Left lobe of liver (tissue), 2 donors: ENCODE measurements at places on chromosomes 2 and 18.

DNA sequence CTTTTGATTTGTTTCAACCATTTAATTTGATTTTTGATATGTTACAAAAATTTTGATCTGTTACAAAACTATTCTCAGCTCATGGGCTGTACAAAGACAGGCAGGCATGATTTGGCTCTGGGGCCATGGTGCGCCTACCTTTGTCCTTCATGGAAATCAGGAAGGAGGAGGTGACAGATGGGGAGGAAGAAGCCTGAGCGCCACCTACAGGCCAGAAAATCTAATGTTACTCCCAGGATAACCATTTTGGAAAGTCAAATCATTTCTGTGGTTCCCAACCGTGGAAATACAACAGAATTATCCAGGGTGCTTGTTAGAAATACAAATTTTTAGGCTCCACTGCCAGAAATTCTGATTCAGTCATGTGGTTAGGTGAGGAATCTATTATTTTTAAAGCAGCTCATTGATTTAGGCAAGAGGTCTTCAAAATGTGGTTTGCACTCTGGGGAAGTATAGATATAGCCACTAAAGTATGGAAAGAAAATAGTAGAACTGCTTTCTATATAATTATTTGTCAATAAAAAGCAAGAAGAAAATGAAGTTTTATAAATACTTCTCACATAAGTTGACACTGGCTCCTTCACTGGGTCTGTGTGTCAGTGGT lies 93.9 kb downstream of the EVA1A start:
- no peak for DNase-seq

DNA sequence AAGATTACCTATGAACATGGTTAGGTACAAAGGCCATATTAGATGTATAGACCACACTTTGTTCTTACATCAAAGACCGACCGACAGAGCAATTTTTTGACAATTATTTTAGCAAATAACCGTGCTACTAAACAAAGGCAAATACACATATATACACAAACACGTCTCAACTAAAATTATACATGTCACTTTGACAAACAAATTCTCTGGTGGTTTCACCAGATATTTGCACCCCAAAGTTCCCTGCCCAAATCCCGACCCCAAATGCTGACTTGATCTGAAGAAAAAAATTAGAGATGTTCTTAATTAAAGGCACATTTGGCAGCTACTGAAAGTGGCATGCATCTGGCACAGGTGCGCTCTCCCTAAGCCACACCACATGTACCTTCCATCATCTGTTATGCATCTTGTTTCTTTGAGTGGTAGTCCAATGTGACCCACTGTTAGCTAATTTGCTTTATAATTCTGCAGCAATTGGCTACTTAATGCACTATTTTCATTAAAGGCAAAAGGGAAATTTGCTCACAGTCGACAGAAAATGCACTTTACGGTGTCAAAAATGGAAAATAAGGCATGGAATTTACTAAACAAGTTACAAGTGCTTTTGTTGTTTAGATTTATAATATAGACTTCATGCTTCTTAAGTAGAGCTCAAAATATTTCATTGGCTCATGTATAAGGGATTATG lies 92.1 kb downstream of the ARHGEF33 start:
- DNase-seq, result no peak

- no peak for DNase-seq
Observed at GRCh38 chr2:171432969-171433762, 624 bp downstream of the METTL8 start.

DNA sequence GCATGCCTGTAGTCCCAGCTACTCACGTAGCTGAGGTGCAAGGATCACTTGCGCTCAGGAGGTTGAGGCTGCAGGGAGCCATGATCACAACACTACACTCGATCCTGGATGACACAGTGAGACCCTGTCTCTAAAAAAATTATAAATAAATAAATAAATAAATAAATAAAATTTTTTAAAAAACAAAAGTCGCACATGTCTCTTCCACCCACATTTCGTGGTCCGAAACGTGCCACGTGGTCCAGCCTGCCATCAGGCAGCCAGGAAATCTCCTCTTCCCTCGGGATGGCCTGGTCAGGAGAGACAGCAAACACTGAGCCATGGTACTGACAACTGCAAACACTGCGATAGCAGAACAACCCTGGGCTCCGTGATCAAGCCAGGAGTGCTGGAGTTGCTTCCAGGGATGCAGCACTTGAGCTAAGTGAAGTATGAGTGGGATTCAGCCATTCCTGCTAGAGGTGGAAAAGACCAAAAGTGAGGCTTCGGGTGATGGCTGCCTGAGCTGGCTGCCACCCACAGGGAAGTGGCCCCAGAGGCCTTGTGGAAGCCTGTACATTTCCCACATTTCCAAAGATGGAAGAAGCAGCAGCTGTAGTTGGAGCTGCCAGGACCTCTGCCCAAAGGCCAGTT lies 193.1 kb downstream of the SMAD2 start:
- DNase-seq, result peak; percentile 23

DNA sequence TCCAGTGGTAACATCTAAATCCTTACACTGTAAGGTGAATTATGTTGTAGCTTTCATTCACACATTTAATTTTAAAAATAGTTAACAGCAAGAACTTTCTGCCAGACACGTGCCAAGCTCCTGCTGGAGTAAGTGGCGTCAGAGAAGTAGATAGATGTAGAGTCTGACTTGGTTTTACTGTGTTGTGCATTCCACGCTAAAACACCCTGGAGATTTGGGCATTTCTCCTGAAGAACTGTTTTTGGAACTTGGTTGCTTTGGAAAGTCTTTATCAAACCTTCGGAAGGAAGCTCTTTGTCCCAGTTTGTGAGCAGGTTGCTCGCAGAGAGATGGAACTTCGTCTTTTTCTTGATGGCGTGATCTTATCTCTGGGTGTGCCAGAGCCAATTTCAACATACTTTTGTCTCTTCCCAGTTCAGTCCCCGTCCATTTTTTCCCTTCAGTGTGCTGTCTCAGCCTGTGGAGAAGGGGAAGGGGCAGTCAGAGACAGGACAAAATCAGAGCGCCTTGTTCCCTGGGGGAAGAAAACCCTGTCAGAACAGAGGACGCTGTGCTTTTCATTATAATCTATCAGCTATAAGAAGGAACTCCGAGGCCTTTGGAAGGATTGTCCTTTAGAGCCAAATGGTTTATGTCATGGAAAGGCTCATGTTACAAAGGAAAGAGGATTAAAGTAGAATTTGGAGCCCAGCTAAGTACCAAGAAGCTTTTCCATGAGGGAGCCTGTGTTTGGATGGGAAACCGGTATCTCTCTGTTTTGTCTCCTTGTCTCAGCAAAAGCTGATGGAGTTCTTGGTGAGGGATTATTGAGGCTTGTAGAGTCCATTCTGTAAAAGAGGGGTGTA lies 18.9 kb downstream of the GRHL1 start:
- DNase-seq, result no peak
